Thoracic aorta (tissue), 2 donors: ENCODE measurements at places on chromosomes 5 and 9. TPM values are rescaled to one million over a fixed set of nuclear protein-coding genes. Genes with fewer than 3 reads are reported as not detected.

DNA sequence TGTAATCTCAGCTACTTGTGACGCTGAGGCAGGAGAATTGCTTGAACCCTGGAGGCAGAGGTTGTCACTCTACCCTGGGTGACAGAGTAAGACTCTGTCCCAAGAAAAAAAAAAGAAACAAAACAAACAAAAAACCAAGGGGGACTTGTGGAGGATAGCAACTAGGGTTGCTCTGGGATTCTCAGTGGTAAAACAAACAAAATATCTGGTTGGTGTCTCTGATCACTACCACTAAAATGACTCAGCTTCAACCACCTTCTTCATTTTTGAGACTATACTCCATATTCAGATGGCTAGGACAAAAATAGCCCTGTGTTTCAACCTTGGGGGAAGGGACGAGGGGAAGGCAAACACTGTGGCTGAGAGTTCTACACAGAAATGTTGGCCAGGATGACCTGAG lies 110.3 kb downstream of the ARRDC3 start:
- DNase-seq, result no peak

GRCh38 chr5:5419291-5420210 lies 2.9 kb upstream of the ICE1 start:
- DNase-seq, result no peak

DNA sequence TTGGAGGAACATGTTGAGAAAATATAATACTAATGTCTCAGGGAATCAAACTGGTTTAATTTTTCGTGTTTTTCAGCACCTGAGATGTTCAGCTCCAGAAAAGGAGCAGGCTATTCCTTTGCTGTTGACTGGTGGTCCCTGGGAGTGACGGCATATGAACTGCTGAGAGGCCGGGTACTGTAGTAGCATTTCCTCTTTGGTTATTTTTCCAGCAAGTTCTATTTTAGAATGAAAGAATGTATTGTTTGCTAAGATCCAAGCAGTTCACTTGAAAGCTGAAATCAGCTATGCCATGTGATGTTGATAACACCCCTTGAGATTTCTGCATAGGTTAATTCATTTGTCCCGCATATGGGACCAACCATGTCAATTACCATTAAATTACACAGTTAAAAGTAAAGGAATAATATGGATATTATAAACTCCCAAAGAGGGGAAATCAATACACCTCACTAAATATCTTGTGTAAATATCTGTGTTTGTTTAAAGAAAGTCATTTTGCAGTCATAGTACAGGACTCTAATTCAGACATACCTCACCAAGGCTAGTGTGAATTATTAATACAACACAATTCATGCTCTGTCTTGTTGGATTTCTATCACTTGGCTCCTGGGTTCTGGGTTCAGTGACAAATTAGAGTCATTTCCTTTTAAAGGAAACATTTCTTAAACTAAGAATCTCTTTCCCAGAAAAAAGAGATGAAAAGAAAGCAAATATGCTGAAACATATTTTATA lies 126.8 kb downstream of the STK32A start:
- no peak for DNase-seq

GRCh38 chr5:175862131-175863012 lies 9.0 kb upstream of the CPLX2 start:
- no peak for DNase-seq

Gene PTGES
- total RNA-seq, result 2.2 TPM

DNA sequence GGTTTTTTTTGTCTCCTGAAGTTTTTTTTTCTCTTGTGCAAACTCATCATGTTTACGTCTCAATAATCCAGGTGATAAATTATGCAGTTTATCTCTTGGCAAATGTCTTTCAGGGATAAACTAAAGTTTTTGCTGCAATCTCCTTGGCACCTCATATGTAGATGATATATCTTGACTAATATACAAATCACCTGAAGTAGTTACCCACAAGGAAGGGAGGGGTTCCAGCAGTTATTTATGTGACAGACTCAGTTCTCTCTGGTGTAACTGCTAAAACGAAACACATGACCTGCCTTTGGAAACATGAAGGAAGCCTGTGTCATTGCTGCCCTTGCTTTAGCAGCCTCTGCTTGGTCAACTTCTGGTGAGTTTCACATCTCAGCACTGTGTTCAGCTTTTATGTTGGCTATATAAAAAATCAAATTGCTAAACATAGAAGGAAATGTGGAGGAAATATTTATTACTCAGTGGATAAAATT lies 39.3 kb upstream of the KIAA1958 start:
- no peak for DNase-seq

- no peak for DNase-seq
Observed at GRCh38 chr9:36470643-36471290, 70.7 kb upstream of the RNF38 start.

GRCh38 chr5:90173299-90174030 lies 236.1 kb downstream of the CETN3 start:
- no peak for DNase-seq

Gene ELOVL7
- 18.5 TPM for total RNA-seq

DNA sequence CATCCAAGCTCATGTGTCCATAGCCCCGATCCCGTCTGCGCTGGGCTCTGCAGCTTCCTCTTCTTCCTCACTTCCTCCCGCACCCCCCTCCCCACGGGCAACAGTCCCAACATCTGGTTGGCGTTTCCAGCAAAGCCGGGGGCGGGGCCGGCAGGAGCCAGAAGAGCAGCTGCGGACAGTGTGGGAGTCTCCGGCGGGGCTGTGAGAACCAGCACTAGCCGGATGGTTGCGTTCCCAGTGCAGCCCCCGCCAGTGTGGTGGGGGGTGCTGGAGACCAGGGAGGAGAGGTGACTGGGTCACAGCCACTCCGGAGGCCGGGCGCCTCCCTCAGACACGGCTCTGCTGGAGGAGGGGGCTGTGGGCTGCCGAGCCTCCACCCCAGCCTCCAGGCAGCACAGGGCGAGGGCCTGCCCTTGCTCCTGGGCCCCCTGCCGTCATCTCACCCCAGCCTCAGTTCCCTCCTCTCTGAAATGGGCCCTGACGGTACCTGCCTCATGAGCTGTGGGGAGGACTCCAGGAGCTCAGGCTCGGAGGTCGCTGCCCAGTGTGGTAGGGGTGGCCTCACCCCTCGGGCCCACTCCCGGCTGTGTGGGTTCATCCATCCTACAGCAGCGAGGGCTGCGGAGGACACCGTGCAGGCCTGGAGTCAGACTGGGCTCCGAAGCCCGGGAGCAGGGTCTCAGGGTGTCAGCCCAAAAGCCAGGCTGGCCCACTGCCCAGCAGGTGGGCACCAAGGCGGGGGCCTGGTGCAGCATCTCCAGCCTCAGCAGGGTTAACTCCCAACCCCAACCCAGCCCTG lies 41.5 kb upstream of the NOTCH1 start:
- DNase-seq, result no peak

Gene CTSL
- total RNA-seq, result 94.5 TPM

DNA sequence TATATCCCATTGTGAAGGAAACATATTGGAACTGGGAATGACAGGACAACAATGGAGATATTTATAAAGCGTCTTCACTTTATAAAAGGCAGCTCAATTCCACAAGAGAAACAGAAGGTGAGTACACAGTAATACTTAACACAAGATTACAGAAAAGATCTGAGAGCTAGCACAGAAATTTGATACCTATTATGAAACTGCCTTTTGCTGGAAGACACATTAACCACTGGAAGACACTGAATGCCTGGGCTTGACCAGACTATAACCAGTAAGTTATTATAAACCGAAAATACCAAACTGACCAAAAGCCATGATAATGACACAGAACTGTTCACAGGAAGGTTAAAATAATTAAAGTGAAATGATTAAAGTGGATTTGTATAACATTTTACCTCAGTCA lies 195.4 kb downstream of the NR2F1-AS1 start:
- no peak for DNase-seq

GRCh38 chr5:147483961-147484707 lies 25.7 kb downstream of the DPYSL3 start:
- peak; percentile 24 for DNase-seq

Gene GMCL2
- not detected for total RNA-seq

- no peak for DNase-seq
Observed at GRCh38 chr9:124205686-124206352, 51.9 kb upstream of the NEK6 start.

DNA sequence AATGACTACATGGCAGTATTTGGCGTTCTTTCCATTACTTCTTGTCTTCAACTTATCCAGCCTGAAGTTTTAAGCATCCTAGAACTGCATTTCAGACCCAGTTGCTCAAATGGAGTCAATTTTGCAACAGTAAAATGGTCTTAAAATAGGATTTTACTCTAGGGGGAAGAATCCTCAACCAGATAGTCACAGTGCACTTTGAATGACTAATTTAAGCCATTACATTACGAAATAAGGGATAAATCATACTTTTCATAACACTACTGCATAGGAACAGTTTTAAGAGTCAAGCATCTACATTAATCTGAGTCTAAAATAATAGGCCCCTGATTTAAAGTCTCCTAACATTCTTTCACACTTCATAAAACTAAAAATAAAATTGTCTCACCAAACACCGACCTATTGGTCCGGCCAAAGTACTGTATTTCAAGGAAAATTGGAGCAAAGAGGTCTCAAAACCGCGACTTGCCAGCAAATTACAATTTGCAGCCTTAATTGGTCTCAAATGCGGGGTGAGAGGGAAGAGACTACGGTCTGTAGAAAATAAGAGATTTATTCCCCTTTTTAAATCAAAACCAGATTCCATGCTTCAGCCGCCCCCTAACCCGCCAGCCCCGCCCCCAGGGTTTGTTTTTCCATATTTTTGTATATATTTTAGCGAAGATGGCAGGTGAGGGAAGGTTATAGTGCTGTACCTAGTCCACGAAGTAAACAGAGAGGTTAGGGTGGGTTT lies 1.2 kb upstream of the SMARCA2 start:
- DNase-seq, result no peak

- DNase-seq, result no peak
Observed at GRCh38 chr9:23822261-23823169, 3.5 kb downstream of the ELAVL2 start.

Gene G3BP1
- 64.7 TPM for total RNA-seq

DNA sequence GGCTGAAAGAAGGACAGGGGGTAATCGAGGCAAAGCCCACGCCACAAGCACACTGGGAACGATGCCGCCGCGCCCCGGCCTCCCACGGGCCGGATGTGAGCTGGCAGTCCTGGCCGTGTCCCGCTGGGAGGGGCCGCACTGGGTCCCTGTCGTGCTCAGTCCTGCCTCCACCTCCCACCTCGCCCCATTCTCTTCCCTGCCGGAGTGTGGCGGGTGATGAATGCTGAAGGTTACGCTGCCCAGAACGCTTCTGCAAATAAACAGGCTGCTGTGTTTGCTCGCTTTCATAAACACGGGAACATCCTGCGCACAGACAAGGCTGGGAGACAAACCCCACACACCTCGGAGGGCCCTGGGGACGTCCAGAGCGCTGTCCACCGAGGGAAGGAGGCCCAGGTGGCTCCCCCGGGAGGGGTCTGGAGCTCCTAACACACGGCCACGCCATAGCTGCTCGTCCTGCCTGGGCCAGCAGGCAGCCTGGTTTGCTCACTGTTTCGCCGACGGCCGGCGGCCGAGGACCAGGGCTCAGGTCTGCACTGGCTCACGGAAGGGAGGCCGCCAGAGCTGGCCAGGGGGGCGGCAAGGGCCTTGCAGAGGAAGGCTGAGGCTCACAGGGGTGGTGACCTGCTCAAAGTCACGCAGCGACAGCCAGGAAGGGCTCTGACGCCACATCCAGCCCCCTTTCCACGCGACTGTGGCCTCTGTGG lies 2.3 kb downstream of the DNLZ start:
- DNase-seq, result no peak

Gene SLIT3
- total RNA-seq, result 86.9 TPM

Gene PSMB7
- total RNA-seq, result 91.4 TPM

Gene COL15A1
- 70.4 TPM for total RNA-seq

GRCh38 chr9:133352635-133353340 lies 3.5 kb downstream of the SURF1 start:
- DNase-seq, result no peak

- peak; percentile 74 for DNase-seq
Observed at GRCh38 chr5:171521219-171521633, 101.8 kb downstream of the FGF18 start.

- DNase-seq, result no peak
Observed at GRCh38 chr5:59342181-59342580, 551.3 kb downstream of the PDE4D start.

DNA sequence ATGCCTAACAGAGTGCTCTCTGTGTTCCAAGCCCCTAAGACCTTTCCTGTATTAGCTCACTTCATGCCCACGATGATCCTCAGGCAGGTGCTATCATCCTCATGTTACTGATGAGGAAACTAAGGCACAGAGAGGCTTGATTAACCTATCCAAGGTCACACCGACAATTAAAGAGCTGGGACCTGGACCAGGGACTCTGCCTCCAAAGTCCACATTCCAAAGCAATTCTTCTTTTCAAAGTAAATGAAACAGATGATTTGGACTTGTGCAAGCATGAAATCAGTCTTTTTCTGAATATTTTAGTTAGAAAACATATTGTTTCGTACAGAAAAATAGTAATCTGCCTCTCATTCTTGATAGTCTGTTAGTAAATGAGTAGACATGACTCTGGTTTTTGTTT lies 18.1 kb upstream of the RASEF start:
- DNase-seq, result no peak

Gene ARID3C
- total RNA-seq, result not detected

GRCh38 chr5:175788155-175788787 lies 83.1 kb upstream of the CPLX2 start:
- no peak for DNase-seq

DNA sequence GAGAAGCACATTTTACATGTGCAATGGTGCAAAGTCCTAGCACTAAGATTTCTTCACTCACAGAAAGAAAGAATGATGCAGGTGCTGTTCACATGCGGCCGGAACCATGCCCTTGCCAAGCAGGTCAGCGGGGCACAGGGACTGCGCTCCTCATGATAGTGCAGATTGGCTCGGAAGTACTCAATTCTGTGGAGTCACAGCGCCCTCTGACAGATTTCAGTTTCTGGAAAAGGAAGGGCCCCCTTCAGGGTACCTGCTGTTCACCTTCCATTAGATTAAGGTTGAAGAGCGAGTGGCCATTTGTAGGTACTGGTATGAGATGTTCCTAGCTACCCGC lies 75.7 kb downstream of the TMC1 start:
- no peak for DNase-seq

Gene SLC4A9
- total RNA-seq, result not detected

Gene DAB2
- total RNA-seq, result 187 TPM

DNA sequence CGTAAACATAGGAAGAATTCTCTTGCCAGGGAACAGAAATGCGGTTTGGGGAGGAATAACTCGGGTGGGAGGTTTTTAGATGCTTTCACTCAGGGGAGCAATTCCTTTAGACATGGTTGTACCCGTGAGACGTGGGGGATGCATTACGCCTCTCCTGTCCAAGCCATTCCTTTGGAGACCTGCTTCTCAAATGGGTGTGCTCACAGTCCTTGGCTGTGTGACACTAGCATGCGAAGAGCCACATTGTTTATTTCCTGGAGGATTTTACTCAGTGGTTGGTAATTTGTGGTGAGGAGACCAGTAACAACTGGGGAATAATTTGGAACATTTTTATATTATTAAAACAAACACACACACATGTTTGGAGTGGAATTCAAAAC lies 18.5 kb downstream of the COL15A1 start:
- DNase-seq, result no peak

Gene FREM1
- total RNA-seq, result 24.8 TPM

Gene CPLANE1
- 24.1 TPM for total RNA-seq

- no peak for DNase-seq
Observed at GRCh38 chr5:73317523-73317922, 131.1 kb downstream of the FOXD1 start.

Gene ST8SIA4
- 7.0 TPM for total RNA-seq
